Activated T-cell treated with anti-CD3 and anti-CD28 coated beads, Interleukin-2, amount 50 U/mL, for 72 hours (primary cell): ENCODE measurements at places on chromosomes 16 and 17. TPM values are rescaled to one million over a fixed set of nuclear protein-coding genes. Genes with fewer than 3 reads are reported as not detected.

DNA sequence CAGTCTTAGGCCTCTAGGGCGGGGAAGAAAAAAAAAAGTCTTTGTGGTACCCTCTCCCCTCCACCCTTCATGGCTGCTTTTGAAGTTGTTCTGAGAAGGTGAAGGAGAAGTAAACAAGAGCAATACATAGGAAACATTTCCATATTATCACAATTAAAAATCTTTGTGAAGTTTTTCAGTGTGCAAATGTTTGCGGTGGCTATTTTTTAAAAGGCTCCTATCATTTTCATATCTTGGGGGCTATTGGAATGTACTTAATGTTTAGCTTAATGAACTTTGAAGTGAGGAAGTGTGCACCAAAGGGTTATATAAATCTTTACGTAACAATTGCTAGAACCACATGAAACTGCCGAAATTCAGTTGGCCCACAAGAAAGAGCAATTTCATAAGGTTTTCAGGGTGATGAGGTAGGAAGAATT is 7.6 kb downstream of the NOL11 start:
- DNase-seq = no peak

GRCh38 chr17:2064980-2065785 is 10.3 kb downstream of the HIC1 start:
- peak; percentile 88 for DNase-seq

Gene NLRC3
- total RNA-seq = 24.1 TPM

Gene CUEDC1
- total RNA-seq = 1.4 TPM

GRCh38 chr17:75147878-75148546 is 6.3 kb downstream of the JPT1 start:
- no peak for DNase-seq

GRCh38 chr16:81447383-81448101 is 2.9 kb downstream of the CMIP start:
- DNase-seq = no peak

GRCh38 chr16:20675488-20676267 is 21.8 kb downstream of the ACSM1 start:
- peak; percentile 27 for DNase-seq

DNA sequence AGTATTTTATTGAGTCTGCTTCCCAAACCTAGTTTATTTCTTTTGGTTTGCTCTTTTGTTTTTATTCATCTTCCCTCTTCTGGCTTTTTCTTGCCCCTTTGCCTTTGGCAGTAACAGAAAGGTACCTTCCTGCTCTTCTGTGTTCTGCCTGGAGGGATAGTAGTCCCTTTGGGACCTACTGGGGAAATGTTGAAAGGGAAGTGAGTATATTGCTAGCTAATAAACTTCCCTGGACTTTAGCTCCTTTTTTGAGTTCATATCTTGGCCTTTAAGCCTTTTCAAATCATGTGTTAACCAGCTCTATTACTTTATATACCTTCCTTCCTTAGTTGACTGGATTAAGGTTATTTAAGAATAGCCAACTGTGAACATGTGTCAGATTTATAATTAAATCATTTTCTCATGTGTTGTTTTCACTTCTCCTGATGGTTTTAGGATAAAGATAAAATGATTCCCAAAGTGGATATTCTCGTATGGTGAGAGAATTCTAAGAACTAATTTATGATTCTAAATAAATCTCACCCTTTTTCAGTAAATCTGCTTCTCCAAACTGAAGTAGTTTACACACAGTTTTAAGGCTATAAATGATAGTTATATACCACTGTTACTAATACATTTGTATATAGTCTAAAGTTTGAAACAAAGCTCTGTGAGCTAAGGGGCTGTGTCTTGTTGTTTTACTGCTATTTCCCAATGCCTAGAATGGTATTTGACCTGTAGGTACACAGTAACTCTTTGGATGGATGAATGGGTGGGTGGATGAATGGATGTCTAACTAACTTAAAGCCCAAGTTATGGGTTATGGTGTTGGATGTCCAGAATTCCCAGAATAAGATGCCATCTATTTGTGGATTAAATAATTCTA is 45.7 kb downstream of the OMG start:
- DNase-seq = no peak

Gene GRB7
- 3.5 TPM for total RNA-seq

- DNase-seq = no peak
Measured at GRCh38 chr17:75853433-75853832, 1.7 kb downstream of the WBP2 start.

Gene MSLN
- not detected for total RNA-seq

DNA sequence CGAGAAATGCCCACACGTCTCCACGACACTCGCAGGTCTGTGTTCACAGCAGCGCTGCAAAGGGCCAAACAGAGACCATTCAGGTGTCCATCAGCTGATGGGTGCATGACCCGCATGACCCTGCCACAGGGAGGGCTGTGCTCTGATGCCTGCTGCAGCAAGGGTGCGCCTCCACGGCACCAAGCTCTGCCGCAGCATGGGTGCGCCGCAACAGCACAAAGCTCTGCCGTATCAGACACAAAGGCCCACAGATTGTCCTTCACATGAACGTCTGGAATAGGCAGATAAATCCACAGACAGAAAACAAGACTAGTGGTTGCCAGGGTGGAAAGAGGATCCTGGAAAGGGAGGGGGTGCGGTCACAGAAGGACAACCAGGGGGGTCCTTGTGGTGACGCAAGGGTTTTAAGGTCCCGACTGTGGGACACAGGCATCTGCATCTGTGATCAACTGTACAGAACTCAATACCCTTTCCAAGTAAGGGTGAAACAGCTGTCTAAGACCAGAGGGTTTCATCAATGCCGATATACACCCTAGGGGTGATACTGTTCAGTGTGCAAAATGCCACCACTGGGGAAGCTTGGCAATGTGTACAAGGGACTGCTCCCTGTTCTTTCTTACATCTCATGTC is 121.0 kb downstream of the ANKRD11 start:
- DNase-seq = no peak

GRCh38 chr17:45277992-45278391 is 16.1 kb upstream of the SPATA32 start:
- no peak for DNase-seq

Gene TANC2
- 7.4 TPM for total RNA-seq

DNA sequence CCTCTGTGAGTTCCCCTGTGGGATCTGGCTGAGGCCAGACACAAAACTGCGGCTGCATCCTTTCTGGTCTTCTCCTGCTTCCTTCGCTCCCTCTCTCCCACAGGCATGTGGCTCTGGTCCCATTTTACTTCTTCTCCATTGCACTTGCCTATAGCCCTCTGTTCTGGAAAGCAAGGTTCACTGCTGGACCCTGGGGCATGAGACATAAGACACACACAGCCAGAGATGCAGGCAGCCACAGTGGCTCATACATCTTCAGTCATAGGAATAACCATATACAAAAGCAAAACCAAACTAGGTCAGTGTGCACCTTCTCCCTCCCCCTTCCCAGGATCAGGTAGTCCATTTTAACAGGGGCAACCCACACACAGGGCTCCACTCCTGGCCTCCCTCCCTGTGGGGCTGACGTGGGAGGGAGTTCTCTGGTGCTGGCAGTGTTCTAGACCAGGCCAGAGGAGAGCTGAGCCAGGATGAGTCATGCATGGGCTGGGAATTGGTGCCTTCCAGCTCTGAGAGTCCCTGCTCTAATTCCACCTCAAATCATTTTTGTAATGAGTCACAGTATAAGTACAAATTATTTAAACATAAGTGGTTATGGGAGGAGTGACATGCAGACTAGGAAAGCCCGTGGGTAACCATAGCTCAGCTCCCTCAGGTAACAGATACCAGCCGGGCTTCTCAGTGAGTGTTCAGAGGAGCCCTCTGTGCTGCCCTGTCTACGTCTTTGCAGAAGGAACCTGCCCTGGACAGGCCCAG is 58.0 kb downstream of the ASIC2 start:
- no peak for DNase-seq

Gene HSD17B1
- total RNA-seq = 1.8 TPM

GRCh38 chr17:1796800-1797199 is 32.9 kb downstream of the SMYD4 start:
- DNase-seq = no peak

Gene TEKT5
- not detected for total RNA-seq

DNA sequence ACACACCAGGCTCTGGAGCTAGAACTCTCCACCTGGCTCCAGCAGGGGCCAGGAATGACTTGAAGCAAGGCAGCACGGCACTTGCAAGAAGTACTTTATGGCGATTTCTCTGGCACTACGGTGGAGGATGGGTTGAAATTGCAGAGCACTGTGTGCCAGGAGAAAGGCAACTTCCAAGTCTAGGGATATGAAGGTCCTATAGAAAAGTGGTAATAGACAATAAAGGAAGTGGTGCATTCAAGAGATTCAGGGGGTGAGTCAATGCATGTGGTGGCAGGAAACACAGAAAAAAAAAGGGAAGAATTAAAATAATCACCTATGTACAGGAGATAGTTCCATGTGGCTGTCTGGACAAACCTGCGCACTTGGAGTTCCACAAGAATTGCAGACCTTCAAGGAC is 240.3 kb upstream of the DYNLRB2 start:
- DNase-seq = no peak

DNA sequence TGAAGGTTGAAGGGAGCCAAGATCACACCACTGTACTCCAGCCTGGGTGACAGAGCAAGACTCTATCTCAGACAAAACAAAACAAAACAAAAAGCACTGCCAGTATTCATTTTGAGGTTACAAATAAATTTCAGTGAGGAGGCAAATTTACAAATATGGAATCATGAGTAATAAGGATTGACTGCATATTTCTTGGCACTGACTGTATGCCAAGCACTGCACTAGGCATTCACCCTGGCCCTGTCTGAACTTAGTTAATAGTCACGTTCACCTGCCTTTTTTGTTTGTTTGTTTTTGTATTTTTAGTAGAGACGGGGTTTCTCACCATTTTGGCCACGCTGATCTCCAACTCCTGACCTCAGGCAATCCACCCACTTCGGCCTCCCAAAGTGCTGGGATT is 5.1 kb downstream of the LDAF1 start:
- DNase-seq = no peak
